ENCODE measurements at places on chromosomes 5 and 9.
A peak's percentile ranks its signal among the peaks of the same experiment; 100 is the strongest.

DNA sequence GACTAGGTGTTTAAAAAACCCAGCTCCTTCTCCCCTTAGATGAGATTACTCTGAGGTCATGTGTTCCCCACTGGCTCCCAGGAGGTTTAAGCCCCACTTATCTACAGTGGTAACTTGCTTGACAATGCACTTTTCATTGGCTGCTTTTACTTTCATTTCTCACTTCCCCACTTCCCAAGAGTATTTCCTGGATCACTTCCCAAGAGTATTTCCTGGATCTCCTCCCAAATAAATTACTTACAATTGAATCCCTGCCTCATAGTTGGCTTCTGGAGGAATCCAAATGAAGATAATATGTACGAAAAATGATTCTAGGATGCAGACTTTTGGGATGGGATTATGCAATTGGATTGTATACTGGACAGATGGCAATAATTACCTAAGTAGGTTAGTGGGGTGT lies 47.1 kb upstream of the CHSY3 start:
- DNase-seq = no peak

GRCh38 chr9:133515240-133515610 lies 9.5 kb downstream of the MYMK start:
- no peak for DNase-seq

GRCh38 chr9:17063535-17064135 lies 71.2 kb upstream of the CNTLN start:
- DNase-seq = peak; percentile 83

GRCh38 chr9:120579139-120580050 lies 572 bp downstream of the CDK5RAP2 start:
- peak; percentile 54 for DNase-seq

Data from hematopoietic multipotent progenitor cell treated with erythropoietin and hydrocortisone succinate and interleukin-3 and kit ligand, for 6 days (in vitro differentiated cells).